Pericardium fibroblast (primary cell): ENCODE measurements at places on chromosomes 4 and X. TPM values are rescaled to one million over a fixed set of nuclear protein-coding genes. Genes with fewer than 3 reads are reported as not detected.

The MAGEC2 gene
- total RNA-seq: not detected in 2 replicates

The PDE6B gene
- 1.4 and 7.6 TPM in 2 replicates for total RNA-seq

The TEC gene
- 0.09 TPM in 1 of 2 replicates, not detected in the other for total RNA-seq

The CXCL6 gene
- 3.2 and 18.8 TPM in 2 replicates for total RNA-seq

The RNF128 gene
- 0.17 TPM in 1 of 2 replicates, not detected in the other for total RNA-seq

The HHIP gene
- 8.8 and 13.4 TPM in 2 replicates for total RNA-seq

The ARHGAP36 gene
- total RNA-seq: not detected in 2 replicates

The VCX gene
- total RNA-seq: not detected in 2 replicates
